T-helper 22 cell (primary cell): ENCODE measurements at places on chromosomes 16 and 17.

GRCh38 chr17:75661531-75661930, 5.4 kb downstream of the RECQL5 start:
- DNase-seq, result no peak

DNA sequence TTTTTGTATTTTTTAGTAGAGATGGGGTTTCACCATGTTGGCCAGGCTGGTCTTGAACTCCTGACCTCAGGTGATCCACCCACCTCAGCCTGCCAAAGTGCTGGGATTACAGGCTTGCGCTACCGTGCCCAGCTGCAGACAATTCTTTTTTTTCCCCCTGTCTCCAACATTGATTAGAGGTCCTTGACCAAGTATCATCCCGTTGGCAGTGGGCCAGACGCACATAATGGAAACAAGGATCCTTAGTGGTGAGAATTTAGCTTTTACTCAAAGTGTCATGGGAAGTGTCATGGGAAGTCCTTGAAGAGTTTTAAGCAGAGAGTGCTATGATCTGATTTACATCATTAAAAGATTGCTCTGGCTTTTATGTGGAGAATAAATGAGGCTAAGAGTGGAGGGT, 2.1 kb upstream of the FBXO47 start:
- no peak for DNase-seq

DNA sequence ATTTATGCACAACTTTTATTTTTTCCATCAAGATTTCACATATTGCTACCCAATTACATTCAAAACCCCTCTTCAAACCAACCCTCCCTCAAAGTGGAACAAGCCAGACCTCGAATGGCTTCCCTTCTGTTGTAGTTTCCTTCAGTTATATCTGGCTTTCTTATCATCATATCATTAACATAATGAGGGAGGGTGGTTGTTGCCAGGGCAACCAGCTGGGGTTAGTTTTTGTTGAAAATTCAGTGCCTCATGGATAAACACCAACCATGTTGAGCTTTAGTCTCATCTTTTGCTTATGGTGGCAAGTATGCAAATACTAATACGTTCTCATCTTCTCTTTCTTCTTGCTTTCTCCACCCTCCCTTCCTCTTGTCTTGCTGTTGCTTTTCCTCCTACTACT, 359.7 kb downstream of the CDH11 start:
- no peak for DNase-seq

GRCh38 chr17:39281806-39282205, 56.1 kb upstream of the STAC2 start:
- no peak for DNase-seq

- DNase-seq, result no peak
These were observed 1.1 kb upstream of the WBP2 start for GRCh38 chr17:75856062-75856756.
